ENCODE measurements at places on chromosomes 3 and 15.

GRCh38 chr15:83205725-83206324, 1.8 kb downstream of the HDGFL3 start:
- no peak for DNase-seq

GRCh38 chr3:9229879-9230278, 19.6 kb downstream of the SRGAP3 start:
- no peak for DNase-seq

- DNase-seq: peak; percentile 79
These were observed 575 bp downstream of the TRPM7 start for GRCh38 chr15:50685976-50686468.

- DNase-seq: peak; percentile 30
These were observed 1.5 kb downstream of the MRPL46 start for GRCh38 chr15:88465633-88466224.

DNA sequence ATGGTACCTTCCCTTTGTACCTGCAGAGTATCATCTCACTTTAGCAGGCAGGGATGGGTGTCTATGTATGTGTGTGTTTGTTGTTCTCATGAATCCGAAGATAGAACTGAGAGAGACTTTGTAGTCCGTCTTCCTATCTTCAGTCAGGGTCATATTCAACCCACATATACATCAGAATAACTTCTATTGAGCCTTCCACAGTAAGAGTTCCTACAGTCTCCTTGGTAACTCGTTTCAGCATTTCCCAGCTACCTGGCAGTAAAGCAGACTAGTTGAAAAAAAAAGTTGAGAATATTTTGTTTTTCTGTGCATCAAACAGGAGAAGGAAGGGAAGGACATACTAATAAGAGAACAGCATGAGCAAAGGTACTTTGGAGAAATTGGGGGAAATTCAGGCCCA, 106.8 kb downstream of the VPS8 start:
- DNase-seq: no peak

GRCh38 chr15:60381148-60381788, 16.5 kb downstream of the ANXA2 start:
- DNase-seq: no peak

DNA sequence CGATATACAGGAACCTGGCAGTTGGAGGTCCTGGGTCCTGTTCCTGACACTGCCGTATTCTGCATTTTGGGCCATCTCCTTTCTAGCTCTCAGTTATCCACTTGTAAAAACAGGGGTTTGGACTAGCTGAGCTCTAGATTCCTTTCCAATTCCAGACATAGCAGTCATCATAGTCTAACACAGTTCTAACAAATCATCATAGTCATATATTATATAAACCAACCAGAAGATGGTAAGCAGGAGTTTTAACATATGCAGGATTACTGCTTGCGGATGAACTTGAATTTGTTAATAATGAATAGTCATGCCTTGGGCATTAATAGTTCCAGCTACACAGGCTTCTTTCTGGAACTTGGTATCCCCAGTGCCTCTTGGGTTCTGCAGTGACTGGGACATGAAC, 26.6 kb downstream of the MASP1 start:
- DNase-seq: no peak

DNA sequence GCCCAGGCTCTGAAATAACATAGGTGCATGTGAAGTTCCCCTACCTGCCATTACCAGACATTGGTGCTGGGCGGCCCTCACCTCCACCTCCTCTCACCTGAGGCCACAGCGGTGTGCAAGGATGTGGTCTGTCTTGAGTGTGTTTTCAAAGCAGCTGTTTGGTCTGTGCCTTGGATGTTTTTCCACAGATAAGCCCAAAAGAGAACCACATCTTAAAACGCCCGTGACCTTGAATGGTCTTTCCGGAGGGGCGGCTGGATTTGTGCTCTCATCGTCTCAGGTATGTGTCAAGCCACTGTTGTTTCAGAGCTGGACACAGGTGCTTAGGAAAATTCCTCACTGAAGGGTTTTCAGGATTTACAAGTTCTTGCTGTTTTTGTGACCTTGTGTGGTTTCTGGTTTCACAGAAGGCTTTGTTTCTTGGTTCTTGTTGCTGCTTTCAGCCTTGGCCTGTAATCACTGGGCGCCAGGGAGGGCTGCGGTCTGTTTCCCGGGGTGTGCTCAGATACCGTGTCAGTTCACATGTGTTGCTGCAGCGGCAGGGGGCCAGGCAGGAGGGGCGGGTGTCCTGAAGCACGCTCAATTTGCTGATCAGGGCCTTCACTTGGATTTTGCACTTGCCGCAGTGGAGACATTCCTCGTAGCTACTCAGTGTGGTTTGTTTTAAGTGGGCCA, 128.4 kb downstream of the IGF1R start:
- DNase-seq: peak; percentile 38

DNA sequence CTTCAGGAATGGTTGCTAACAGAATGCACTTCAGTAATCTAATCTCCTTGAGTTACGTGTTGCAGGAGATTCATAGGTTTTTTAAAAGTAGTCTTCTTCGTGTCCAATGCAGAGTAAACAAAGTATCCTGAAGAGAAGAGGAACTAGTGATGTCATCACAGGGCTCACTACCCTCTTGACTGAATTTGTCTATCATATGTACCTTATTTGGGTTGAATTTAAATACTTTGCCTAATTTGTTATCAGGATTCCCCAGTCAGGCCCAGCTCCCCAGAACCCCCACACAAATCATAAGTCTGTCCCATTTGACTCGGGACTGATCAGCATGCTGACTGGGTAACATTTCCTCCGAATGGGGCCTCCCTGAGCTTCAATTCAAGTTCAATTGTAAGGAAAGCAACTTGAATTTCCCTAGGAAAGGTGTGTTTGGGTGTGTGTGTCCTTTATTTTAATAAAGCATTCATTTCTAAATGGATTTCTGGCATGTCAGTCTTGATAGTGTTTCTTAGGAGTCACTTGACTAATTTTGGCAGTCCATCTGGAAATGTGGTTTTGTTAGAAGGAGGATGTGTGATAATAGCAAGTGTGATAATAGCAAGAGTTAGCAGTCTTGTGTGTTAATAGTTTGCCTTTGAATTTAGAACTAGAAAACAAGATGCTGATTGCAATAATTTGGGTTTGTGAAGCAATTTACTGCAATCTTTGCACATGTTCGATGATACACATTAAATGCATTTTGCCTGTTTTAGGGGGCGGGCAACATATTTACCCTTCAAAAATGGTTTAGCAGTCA, 21.9 kb downstream of the OXNAD1 start:
- no peak for DNase-seq

GRCh38 chr3:4751029-4751501, 228.2 kb upstream of the BHLHE40 start:
- DNase-seq: no peak

DNA sequence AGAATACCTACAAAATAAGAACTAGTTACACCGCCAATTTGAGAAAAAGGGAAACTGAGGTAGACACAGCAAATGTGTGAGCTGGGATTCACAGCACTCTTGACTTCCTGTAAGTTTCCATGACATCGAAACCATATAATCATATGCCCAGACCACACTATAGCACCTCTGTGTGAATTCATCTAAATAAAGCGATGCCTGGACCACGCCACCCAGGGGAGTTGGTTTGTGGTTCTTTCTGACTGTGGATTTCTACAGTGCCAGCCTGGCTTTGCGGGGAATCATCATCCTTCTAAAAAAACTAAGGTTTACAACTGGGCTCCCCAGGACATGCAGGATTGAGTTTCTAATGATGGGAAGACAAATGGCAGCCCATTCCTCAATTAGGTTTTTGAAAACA, 23.5 kb upstream of the CA12 start:
- DNase-seq: no peak

- DNase-seq: no peak
These were observed 41.9 kb downstream of the GPD1L start for GRCh38 chr3:32148351-32148750.

- DNase-seq: no peak
These were observed 1.2 kb downstream of the CADPS start for GRCh38 chr3:62873761-62874710.

GRCh38 chr15:34240537-34240936, 15.7 kb downstream of the EMC4 start:
- no peak for DNase-seq

- DNase-seq: peak; percentile 36
These were observed 25.2 kb downstream of the GOLGA6D start for GRCh38 chr15:75307778-75308390.

DNA sequence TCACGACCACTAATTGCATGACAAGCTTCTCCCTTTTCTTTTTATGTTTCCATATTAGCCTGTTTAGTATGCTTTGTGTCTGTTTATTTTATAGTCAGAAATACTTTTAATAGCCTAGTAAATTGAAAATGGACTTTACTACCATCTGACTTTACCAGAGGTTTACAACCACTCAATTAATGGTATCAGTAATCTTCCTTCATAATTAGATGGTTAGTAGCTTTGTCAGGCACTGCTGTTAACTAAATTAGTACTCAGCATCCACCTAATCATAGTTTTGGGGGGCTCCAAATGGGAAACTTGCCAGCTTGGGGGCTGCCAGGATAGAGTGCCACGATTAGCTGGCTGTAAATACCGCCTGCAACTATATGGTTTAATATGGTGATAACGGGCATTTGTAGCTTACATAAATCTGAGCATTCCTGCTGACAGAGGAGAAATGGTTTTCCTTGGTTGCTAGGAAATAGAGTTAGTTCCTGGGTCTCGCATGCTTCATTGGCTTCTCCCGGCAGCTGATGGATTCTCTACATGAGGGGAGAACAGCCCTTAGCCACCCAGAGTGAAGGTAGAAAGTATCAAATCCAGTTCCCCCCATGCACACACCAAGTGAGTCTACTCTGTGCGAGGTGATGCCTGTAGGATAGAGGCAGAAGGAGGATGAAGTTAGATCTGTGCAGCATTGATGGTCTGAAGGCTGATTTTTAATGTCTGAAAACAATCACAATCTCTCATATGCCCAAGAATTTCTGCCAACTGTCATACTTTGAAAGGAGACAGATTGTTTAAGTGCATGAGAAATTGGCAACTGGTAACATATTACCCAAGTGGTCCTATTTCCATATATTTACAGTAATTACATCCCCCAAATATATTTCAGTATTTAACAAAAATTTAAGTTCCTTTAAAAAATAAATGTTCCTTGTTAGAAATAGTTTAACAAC, 326.6 kb upstream of the PROK2 start:
- no peak for DNase-seq

Measured in stimulated activated CD4-positive, alpha-beta T cell treated with anti-CD3 and anti-CD28 coated beads, Interleukin-2, amount 100 ng/mL, for 24 hours (primary cell).